Left ventricle myocardium superior (tissue), 1 donor: ENCODE measurements at places on chromosomes 11 and 22.

- DNase-seq = no peak
Observed at GRCh38 chr11:12123273-12123672, 12.9 kb downstream of the MICAL2 start.

- DNase-seq = no peak
Observed at GRCh38 chr11:69437876-69438205, 43.6 kb upstream of the LINC01488 start.

DNA sequence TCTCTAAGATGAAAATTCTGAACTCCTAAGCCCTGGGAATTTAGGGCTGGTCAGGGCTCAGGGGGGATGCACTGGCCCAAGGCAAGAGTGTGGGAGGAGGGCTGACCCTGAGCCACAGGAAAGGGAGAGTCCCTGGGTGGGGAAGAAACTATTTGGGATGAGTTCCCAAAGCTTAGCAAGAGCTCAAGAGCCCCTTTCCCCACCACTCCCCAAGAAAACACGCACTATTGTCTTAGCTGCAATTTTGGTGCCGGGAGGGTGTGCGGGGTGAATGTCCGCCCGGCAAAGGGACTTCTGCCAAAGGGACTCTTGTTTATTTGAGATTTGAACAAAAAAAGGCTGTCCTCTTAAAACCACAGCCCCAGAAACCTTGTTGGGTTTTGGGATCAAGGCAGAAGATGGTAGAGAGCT, 37.0 kb downstream of the KIAA1671 start:
- no peak for DNase-seq

DNA sequence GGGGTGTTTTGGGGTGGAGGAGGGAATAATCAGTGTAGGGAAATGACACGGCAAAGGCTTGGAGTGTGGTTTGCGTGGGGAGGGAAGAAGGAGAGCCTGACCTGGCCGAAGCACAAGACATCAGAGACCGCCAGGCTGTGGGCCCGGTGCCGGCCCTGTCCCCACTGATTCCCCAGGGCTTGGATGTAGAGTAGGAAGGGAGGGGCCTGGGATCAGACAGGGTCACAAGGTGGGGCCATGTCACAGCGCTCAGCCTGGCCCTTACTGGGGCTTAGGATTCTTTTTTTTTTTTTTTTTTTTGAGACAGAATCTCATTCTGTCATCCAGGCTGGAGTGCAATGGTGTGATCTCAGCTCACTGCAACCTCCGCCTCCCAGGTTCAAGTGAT, 9.8 kb downstream of the PICK1 start:
- no peak for DNase-seq

DNA sequence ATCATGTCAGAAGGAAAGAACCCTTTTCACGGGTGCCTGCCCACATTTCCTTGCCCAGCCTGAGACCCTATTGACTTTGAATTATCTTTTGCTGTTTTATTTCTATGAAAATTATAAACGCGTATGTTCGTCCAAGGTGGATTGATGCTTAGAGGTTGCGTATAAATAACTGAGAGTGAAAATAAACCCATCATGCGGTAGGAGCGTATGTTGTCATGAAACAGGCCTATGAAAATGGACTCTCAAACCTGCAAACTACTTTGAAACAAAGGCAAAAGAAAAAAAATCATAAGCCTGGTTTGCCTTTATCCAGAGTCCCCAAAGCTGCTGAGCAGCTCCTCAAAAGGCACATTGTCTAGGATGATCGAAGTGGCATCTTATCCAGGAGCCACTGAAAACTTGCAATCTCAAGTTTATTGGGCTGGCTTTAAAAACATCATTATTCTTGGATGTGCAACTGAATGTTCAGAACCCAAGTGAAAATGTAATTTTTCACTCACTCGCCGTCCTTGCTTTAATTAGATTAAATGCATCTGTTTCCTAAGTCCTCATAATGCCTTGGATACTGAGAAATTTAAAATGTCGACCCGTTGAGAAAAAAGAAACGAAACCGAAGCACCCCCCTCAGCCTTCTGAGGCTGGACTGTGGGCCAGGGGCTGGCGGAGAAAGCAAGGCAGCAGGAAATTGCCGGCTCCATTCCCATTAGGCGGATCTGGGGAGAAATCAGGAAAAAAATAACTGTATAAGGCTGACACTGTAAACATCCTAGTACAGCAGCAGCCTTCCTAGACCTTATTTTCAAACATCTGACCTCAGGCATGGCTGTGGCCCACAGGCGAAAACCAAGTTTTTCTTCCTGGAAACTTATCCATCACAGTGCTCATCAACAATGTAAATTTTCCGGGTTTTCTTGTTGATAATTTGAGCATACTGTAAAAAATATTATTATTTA, 82.9 kb upstream of the PPARA start:
- DNase-seq = peak; percentile 45

GRCh38 chr11:81869351-81870065, 864.2 kb downstream of the FAM181B start:
- no peak for DNase-seq

GRCh38 chr22:24165673-24166072, 15.6 kb upstream of the SUSD2 start:
- DNase-seq = no peak

- no peak for DNase-seq
Observed at GRCh38 chr11:122062763-122063162, 53.3 kb downstream of the BLID start.

DNA sequence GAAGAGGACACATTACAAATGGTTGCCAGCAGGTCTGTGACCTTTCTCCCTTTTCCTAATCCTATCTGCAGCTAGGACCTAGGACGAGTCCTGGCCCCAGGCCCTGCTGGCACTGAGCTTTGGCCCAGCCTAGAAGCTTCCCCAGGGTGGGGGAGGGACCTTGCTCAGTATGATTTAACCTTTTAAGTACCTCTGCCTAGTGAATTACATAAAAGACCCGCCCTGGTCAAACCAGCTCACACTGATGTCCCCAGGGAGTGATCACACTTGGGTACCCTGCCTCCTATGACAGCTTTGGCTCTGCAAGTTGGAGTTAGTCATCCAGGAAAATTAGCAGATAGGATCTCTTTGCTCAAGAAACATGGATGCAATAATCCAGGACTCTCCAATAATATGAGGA, 21.9 kb downstream of the ASCC2 start:
- peak; percentile 86 for DNase-seq

GRCh38 chr11:473415-473814, 23.3 kb downstream of the PTDSS2 start:
- DNase-seq = no peak

DNA sequence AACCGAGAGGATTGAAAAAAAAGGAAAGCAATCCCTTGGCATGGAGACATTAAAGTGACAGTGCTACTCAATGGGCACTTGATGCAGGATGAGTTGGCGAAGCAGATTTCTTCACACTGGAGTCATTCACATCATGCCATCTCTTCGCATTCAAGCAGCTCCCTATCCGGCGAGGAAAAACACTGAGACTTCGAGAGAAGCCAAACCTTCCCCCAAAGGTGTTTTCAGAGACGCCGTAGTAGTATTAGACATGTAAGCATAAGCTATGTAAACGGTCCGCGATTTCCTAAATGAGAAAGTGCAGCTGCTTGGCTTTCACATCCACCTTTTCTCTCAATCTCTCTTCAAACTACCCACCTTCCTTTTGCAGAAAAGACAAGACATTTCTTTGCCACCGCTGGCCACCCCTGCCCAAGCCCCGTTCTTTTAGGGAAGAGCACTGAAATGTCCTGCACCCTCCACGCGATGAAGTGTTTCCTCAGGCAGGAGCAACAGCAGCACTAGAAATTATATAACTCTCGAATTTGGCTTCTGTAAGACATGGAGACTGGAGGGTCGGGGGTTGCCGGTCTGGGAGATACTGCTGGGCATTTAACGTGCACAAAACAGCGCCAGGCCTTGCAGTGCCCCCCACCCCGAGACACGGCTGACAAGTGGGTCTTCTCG, at the start of gene DLG2:
TSS of gene DLG2 (minus strand) at position 13 of the 666 bp plus-strand sequence.
- DNase-seq = no peak

- no peak for DNase-seq
Observed at GRCh38 chr11:94145916-94146315, 17.3 kb downstream of the PANX1 start.

GRCh38 chr11:40763046-40763445, 696.4 kb downstream of the LRRC4C start:
- DNase-seq = no peak
